ENCODE measurements at places on chromosomes 3 and 15. TPM values are rescaled to one million over a fixed set of nuclear protein-coding genes. Genes with fewer than 3 reads are reported as not detected.

- no peak for DNase-seq
- H3K27me3 ChIP-seq: no peaks in the 10 kb centered on the region
- H3K36me3 ChIP-seq: no peaks in the 10 kb centered on the region
- no peak overlapping the region for H3K27ac ChIP-seq
- no peaks in the 10 kb centered on the region for H3K4me1 ChIP-seq
Observed at GRCh38 chr15:50624616-50625168, 61.9 kb downstream of the TRPM7 start.

DNA sequence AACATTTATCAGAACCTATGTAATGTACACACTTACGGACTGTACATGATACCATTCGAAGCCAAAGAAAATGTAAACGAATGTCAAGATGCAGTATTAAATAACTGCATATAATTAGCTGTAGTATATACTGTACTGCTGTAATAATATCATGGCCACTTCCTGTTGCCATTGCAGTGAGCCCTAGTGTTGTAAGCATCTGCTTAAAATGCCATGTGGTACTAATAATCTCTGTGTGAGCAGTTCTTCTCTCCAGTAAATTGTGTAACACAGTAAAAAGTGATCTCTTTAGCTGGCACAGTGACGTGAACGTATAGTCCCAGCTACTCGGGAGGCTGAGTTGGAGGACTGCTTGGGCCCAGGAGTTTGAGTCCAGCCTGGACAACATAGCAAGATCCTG lies 8.6 kb downstream of the SPG11 start:
- H3K27me3 ChIP-seq: no peaks in the 10 kb centered on the region
- H3K4me3 ChIP-seq: no peak overlapping the region
- DNase-seq: no peak
- H3K36me3 ChIP-seq: peaks cover 12% of the 10 kb centered on the region

TERC gene
- total RNA-seq: 5.5 TPM

COL8A1 gene
- total RNA-seq: 1.9 TPM

- H3K36me3 ChIP-seq: no peaks in the 10 kb centered on the region
- no peaks in the 10 kb centered on the region for H3K4me1 ChIP-seq
- H3K4me3 ChIP-seq: no peak overlapping the region
- H3K27me3 ChIP-seq: no peaks in the 10 kb centered on the region
Observed at GRCh38 chr3:139629033-139629432, 48.7 kb downstream of the NMNAT3 start.

DNA sequence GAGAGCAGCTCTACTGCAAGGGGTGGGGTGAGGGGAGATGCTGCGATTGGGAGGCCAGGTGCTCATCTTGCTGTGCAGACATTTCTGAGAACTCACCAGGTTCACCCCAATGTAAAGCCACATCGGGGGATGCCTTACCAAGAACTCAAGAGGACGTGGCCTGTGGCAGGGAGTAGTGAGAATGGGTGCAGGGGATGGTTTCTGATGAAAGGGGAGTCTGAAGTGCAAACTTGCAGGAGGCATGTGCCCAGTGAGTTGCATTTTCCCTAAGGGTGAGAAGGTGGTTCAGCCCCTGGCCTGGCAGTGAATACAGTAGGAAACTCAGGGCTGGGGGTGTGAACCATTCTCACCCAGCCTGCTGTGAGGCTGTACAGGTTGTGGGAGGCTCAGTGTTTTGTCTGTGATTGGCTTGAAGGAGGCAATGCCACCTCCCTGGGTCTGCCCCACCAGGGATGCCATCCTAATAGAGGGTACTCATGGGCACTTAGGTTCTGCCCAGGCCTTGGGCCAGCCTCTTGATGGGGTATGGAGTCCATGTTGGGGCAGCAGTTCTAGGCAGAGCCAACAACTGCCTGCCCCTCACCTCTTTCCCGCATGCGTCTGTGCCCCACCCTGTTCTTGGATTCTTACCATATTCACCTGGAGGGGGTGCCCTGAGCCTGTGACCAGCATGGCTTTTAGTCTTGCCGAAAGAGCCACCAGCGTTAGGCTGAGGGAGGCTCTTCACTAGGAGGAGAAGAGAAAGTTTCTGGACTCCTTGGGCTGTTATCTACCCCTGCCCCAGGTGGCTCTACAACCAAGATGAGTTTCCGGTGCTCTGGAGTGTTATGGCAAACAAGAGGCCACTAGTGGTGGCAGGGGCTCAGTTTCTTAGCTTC lies 4.5 kb downstream of the HEMK1 start:
- H3K27me3 ChIP-seq: no peaks in the 10 kb centered on the region
- no peaks in the 10 kb centered on the region for H3K4me1 ChIP-seq
- no peak overlapping the region for H3K27ac ChIP-seq
- no peak for DNase-seq
- H3K36me3 ChIP-seq: no peaks in the 10 kb centered on the region

UNC13C gene
- total RNA-seq: 0.13 TPM

DNA sequence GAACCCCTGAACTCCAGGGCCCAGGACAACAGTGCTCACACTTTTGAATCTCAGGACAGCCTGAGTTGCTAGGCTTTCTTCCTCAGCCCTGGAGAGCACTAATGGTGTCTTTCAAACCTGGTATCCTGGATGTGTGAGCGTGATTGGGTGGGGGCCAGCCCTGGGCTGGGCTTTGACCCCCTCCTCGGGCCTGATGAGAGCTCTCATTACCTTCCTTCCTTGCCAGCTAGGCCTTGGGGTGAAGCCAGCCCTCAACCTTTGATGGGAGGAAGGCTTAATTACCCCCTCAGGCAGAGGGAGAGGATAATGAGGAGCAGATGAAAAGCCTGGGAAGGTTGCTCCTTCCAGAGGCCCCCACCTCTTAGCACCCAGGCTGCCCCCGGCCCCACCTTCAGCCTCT lies 31.1 kb upstream of the INSYN1 start:
- H3K27me3 ChIP-seq: no peaks in the 10 kb centered on the region
- H3K4me3 ChIP-seq: no peak overlapping the region
- no peak for DNase-seq
- H3K4me1 ChIP-seq: no peaks in the 10 kb centered on the region
- no peaks in the 10 kb centered on the region for H3K36me3 ChIP-seq

DNA sequence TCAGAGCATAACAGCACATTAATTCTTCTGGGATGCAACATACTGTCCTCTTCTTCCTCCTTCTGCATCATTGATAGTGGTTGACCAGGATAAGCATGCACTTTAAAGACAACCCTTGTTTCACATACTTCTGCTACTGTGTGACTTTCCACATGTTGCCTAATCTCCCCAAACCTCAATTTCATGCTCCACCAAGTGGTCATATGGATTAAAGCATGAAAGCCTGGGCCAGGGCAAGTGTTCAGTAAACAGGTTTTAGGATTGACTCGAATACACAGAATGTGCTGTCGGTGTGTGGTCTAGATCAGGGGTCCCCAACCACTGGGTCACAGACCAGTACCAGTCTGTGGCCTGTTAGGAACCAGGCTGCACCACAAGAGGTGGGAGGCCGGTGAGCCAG lies 22.5 kb upstream of the BFSP2 start:
- H3K27me3 ChIP-seq: no peaks in the 10 kb centered on the region
- no peak overlapping the region for H3K27ac ChIP-seq
- no peak for DNase-seq
- no peaks in the 10 kb centered on the region for H3K36me3 ChIP-seq
- no peaks in the 10 kb centered on the region for H3K4me1 ChIP-seq

GRCh38 chr3:149497966-149498670 lies 23.6 kb downstream of the TM4SF4 start:
- H3K27me3 ChIP-seq: no peaks in the 10 kb centered on the region
- no peak overlapping the region for H3K4me3 ChIP-seq
- no peaks in the 10 kb centered on the region for H3K36me3 ChIP-seq
- no peaks in the 10 kb centered on the region for H3K4me1 ChIP-seq
- H3K27ac ChIP-seq: no peak overlapping the region

GRCh38 chr15:76310475-76311099 lies 682 bp downstream of the ETFA start:
- H3K36me3 ChIP-seq: no peaks in the 10 kb centered on the region
- H3K27me3 ChIP-seq: no peaks in the 10 kb centered on the region
- peak; percentile 50 for DNase-seq
- H3K4me3 ChIP-seq: peak overlapping the region; percentile 70
- H3K4me1 ChIP-seq: peaks cover 11% of the 10 kb centered on the region

- H3K27me3 ChIP-seq: no peaks in the 10 kb centered on the region
- H3K27ac ChIP-seq: no peak overlapping the region
- no peak for DNase-seq
- H3K4me1 ChIP-seq: no peaks in the 10 kb centered on the region
- H3K4me3 ChIP-seq: no peak overlapping the region
Observed at GRCh38 chr3:49668414-49668797, 5.7 kb upstream of the APEH start.

- no peak overlapping the region for H3K27ac ChIP-seq
- H3K27me3 ChIP-seq: no peaks in the 10 kb centered on the region
- no peak for DNase-seq
Observed at GRCh38 chr15:68023307-68024101, 30.6 kb upstream of the PIAS1 start.

DNA sequence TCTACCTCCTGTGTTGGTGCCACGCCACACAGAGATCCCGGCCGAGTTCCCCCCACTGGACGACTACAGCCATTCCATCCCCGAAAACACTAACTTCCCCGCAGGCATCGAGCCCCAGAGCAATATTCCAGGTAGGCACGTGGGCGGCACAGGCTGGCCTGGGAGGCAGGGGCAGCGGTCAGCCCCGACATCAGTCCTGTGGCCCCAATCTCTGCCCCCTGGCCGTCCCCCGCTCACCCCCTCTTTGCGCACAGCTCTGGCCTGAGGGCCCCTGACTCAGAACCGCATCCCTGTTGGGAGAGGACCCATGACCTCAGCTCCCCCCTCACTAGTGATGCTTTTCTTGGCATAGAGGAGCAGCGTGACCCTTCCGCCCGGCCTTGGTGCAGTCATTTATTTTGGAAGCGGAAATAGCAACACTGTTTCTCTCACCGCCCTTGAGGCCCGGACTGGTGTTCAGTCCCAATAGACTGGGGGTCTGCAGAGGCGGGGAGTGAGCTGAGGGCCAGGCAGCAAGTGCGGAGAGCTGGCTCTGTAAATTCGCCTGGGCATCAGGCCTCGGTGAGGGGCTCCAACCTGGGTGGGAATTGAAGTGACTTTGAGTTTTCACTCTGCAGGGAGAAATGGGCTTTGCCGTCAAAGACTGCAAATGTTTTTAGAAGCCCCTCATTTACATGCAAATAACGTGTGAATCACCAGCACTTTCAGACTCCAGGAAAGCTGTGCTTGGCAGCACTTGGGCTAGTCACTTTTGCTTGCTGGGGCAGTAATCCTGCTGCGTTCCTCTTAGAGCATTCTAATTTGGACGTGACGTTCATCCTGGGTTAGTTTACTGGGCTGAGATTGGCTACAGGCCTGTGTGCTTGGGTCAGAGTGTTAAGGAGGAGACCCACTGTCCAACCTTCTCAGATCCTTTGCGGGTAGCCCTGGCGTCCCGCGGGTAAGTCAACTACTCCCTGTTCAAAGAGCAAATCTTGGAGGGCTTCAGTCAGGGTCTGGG lies 88.9 kb downstream of the AAGAB start:
- H3K4me1 ChIP-seq: peaks cover 6% of the 10 kb centered on the region
- H3K27ac ChIP-seq: no peak overlapping the region
- H3K36me3 ChIP-seq: no peaks in the 10 kb centered on the region

DNA sequence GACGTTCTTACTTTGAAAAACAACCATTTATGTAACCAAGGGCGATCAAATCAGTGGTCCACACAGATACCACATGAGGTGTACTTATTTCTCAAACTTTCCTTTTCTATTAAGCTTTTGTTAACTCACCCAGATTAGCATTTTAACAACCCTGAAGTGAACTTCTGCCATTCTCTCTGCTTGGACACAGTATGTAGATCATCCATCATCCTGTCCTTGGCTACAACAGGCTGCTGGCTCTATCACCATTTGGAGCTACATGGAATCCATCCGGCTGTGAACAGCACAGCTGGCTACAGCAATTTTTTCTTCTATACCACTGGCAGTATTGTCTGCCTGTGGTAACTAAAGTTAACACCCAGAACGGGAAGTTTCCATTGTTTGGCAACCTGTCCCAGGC lies 4.4 kb downstream of the SEMA6D start:
- no peaks in the 10 kb centered on the region for H3K36me3 ChIP-seq
- no peak overlapping the region for H3K4me3 ChIP-seq
- peaks cover 5% of the 10 kb centered on the region for H3K4me1 ChIP-seq
- no peak for DNase-seq
- no peak overlapping the region for H3K27ac ChIP-seq
- H3K27me3 ChIP-seq: no peaks in the 10 kb centered on the region

AMOTL2 gene
- 17.8 TPM for total RNA-seq

- DNase-seq: no peak
- H3K4me3 ChIP-seq: no peak overlapping the region
- H3K27me3 ChIP-seq: no peaks in the 10 kb centered on the region
- no peaks in the 10 kb centered on the region for H3K4me1 ChIP-seq
- H3K36me3 ChIP-seq: no peaks in the 10 kb centered on the region
Observed at GRCh38 chr3:134998855-134999254, 203.8 kb downstream of the EPHB1 start.

GRCh38 chr15:82263350-82263749 lies 732 bp downstream of the SAXO2 start:
- peaks cover 6% of the 10 kb centered on the region for H3K36me3 ChIP-seq
- peak overlapping the region; percentile 82 for H3K4me3 ChIP-seq
- H3K4me1 ChIP-seq: no peaks in the 10 kb centered on the region
- peak overlapping the region; percentile 94 for H3K27ac ChIP-seq

DNA sequence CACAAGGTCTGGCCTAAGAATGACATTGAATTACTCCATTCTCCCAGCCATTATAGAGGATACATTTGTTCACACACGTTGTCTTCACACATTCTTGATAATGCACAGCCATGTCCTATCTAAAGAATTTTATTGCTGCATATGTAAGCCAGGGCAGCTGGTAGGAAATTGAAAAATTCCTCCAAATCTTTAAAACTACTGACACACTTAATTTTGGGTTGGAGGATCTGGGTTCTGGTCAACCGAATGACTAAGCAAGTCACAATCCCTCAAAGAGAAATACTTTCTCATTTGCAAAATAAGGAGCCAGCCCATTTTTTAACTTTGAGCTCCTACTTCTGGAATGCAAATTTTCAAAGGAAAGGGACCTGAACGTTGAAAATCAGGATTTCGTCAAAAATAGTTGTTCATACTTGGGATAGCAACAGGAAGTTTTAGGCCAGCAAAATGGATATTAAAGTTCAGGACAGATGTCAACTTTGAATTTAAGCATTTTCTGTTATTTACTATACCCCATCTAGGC lies 638.3 kb downstream of the NTRK3 start:
- H3K27me3 ChIP-seq: no peaks in the 10 kb centered on the region
- H3K4me3 ChIP-seq: no peak overlapping the region
- H3K27ac ChIP-seq: no peak overlapping the region
- H3K4me1 ChIP-seq: no peaks in the 10 kb centered on the region
- DNase-seq: no peak

GRCh38 chr3:10774129-10774670 lies 41.8 kb upstream of the SLC6A11 start:
- peak; percentile 4 for DNase-seq
- no peaks in the 10 kb centered on the region for H3K36me3 ChIP-seq
- H3K27ac ChIP-seq: no peak overlapping the region
- H3K4me1 ChIP-seq: no peaks in the 10 kb centered on the region
- no peaks in the 10 kb centered on the region for H3K27me3 ChIP-seq
- H3K4me3 ChIP-seq: no peak overlapping the region

PLSCR5 gene
- not detected for total RNA-seq

GRCh38 chr3:155241579-155241978 lies 51.9 kb downstream of the STRIT1 start:
- H3K27me3 ChIP-seq: no peaks in the 10 kb centered on the region
- H3K36me3 ChIP-seq: no peaks in the 10 kb centered on the region
- H3K27ac ChIP-seq: no peak overlapping the region
- no peaks in the 10 kb centered on the region for H3K4me1 ChIP-seq
- no peak for DNase-seq
- no peak overlapping the region for H3K4me3 ChIP-seq

All from colonic mucosa (tissue), 4 donors.